ENCODE measurements at places on chromosomes 6 and 20.

DNA sequence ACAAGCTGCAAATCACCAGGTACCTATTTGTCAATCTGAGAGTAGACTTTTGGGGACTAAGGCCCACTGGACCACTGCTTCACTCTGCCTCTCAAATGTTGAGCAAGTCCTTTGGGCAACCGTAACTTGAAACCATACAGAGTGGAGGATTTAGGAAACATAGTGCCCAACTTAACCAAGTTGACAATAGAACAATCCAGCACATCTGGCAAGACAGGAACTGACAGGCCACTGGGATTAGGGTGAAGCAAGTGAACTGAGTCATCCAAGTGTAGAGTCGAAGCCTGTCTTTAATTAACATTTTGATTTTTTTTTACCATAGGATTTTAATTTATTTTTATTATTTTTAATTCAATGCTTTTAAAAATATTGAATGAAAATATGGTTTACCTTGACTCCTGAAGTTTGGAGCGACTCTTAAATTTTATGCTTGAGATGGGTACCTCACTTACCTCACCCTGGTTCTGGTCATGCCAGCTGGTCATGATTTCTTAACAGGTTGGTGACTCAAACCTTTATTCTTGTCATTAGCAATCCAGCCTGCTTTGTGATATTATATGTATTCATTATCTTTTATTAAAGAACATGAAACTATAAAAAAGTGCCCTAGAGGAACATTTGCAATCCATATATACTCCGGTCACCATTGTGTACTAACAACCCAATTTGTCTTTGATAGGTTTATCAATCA is 312.1 kb upstream of the DEFB112 start:
- DNase-seq, result no peak

GRCh38 chr20:59598625-59599310 is 5.6 kb upstream of the PHACTR3 start:
- DNase-seq, result peak; percentile 64

GRCh38 chr20:316316-317068 is 8.9 kb upstream of the SOX12 start:
- DNase-seq, result no peak

DNA sequence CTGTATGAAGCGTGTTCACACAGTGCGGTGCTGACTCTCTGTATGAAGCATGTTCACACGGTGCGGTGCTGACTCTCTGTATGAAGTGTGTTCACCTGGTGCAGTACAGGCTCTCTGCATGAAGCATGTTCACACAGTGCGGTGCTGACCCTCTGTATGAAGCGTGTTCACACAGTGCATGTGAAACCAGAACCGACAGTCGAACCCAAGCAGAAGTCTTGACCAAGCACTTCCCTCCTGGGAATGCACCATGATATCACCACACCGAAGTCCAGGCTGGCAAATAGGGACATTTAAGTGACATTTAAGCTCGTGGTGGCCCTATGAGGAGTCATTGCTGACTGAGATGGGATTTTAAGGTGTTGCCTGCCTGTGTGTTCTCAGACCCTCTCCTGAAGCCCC is 11.3 kb upstream of the SERPINB1 start:
- no peak for DNase-seq

GRCh38 chr6:170163405-170164170 is 127.3 kb downstream of the DLL1 start:
- peak; percentile 28 for DNase-seq

GRCh38 chr6:91705646-91706045 is 1118.8 kb upstream of the MAP3K7 start:
- DNase-seq, result no peak

- no peak for DNase-seq
Observed at GRCh38 chr20:24836661-24837299, 112.3 kb upstream of the CST7 start.

GRCh38 chr6:42407379-42407778 is 44.3 kb downstream of the TRERF1 start:
- DNase-seq, result no peak

- DNase-seq, result no peak
Observed at GRCh38 chr20:44450903-44451450, 24.7 kb upstream of the TTPAL start.

DNA sequence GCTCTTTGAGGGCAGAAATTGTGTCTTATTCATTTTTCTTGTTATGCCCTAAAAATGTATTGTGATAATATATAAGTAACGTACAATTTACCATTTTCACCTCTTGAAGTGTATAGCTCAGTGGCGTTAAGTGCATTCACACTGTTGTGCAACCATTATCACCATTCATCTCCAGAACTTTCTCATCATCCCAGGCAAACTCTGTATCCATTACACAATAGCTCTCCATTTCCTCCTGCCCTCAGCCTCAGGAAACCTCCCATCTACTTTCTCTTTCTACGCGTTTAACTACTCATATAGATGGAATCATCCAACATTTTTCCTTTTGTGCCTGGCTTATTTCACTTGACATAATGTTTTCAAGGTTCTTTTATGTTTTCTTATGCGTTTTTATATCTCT is 184.6 kb downstream of the ESR1 start:
- DNase-seq, result no peak

- DNase-seq, result no peak
Observed at GRCh38 chr20:38303908-38304379, at the start of gene BPI. Gene BPI (plus strand): TSS chr20:38304156. CDS start chr20:38304224, 68 bp downstream.

DNA sequence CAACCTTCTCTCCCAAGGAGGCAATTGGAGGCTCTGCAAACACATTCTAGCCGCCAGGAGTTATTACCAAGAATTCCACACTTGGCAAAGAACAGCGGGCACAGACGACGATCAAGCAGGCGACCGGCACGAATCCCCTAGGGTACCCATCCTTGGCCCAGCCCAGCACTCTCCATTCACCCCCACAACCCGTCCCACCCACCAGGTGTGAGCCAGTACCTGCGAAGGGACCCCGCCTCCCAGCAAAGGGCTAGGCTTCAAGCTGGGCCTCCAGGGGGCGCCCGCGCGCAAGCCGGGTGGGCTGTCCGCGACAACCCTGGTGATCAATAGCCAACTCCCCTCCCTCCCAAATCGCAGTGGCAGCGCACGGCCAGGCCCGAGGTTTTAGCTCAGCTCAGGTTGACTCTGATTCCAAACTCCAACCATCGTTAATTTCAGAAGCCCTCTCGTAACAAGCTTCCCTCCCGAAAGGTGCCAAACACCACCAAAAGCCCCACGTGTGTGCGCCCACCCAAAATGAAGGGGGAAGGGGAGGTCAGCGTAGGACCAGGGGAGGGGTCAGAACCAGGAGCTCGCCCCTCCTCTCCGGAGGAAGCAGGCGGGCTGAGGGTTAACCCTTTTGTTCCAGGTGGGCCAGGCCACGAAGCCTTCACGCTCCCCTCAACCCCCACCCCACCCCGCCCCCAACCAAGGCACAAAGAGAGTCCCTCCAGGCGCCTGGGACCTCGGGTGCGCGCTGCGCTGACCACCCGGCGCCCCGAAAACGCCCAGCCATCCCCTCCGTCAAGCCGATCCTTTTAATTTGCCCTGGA is 2.1 kb downstream of the SALL4 start:
- no peak for DNase-seq

GRCh38 chr6:29553268-29554057 is 6.1 kb downstream of the UBD start:
- peak; percentile 46 for DNase-seq

DNA sequence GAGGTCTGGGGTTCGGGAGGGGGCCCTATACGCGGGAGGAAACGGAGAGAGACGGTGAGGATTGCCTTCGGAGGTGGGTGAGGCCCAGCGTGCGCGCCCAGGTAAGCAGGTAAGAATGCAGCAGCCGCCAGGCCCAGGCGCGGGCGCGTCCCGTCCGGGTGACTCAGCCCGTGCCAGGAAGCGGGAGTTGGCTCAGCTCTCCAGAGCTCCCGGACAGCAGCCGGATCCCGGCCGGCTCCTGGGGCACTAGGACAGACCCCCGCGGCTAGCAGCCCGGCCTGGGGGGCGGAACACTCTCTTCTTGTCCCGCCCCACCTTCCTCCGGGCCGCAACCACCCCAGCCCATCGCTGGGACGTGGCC is 1.5 kb upstream of the MDFI start:
- DNase-seq, result no peak

DNA sequence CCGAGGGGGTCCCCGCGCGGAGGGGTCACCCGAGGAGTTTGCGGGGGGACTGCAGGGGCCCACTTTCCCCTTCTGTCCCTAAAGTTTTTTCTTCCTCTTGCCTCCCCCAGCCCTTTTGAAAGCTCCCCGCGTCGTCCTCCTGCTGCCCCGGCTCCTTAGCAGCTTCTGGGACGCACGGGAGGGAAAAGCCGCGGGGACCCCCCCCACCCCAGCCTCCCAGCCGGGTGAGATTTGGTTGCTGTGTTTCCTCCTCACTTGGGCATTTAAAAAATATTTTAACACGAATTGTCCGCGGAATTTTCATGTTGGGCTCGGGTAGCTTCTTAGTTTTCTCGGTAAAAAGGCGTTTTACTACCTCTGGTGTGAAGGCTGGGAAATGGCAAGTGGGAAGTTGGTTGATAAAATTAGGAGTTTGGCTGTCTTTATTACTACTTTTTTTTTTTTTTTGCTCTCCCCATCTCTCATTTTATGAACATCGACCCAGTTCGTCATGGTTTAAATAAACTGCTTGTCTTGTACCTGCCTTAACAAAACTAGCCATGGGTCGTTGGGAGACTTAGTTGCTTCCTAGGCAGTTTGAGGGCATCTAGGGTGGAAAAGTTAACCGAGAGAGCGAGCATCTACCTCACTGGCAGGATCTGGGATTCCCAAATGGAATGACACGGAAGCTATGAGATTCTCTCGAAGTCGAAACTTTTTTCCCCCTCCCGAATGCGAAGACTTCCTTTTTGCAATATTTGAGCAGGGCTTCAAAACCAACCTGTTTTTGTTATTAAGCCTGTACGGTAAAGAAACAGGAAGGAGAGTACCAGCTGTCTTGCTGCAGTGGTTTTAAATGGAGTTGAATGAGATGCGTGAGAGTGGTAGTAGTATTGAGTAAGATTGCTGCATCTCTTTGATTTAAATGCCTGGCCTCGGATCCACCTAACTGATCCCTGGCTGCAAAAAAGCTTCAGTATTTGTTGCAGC is 868 bp downstream of the NCOA3 start:
- DNase-seq, result no peak

DNA sequence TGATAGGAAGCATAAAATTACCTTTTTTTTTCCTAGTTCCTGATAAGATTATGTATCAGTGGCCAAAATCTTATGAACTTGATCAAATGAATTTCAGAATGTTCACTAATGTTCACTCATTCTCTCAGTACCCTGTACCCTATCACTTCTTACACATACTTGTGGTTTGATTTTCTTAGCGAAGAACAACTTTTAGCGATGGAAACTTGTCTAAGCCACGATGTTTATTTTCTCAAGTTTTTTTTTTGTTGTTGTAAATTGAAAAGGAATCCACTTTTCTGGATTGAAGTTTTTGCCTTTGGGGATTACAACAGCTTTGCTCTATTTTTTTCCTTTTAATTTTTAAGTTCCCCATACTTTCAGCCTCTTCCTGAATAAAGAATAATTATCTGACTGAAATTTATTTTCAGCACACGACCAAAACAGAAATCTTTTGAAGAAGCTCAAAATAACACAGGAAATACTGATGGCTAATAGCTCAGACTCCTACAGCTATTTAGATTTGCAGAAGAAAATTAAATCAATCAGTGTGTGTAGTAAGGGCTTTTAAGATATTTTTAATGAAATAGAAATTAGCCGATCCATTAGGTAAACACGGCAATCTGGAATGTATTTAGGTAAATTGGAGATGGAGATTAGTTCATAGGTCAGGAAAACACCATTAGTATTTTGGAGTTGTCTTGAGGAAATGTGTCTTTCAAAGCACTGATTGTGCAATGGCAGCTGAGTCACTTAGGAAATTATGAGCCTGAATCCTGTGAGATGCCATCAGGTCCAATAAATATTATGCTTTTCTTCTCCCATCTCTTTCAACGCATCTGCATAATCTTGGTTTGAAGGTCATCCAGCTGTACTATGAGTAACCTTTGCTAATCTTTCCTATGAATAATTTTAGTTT is 217.5 kb downstream of the GJA1 start:
- DNase-seq, result no peak

GRCh38 chr6:127291495-127291894 is 24.8 kb downstream of the RNF146 start:
- no peak for DNase-seq

- DNase-seq, result no peak
Observed at GRCh38 chr6:75279418-75279817, 5.2 kb downstream of the TMEM30A start.

GRCh38 chr20:44752099-44752931 is 6.7 kb downstream of the KCNK15 start:
- no peak for DNase-seq

DNA sequence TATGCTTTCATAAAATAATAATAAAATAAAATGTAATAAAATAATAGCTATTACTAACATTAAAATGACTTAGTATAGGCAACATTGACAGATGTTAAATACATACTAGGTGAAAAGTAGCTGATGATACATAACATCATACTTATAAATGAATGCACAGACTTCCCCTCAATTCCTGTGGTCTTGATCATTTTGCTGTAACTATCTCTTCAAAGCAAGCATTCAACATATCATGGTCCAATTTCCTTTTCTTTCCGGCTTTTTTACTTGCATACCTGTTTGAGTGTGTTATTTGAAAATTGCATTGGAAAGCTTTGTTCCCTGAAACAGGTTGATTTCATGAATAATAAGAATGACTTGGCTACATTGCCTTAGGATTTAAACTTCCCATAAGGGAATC is 309.3 kb downstream of the HDGFL1 start:
- DNase-seq, result no peak

- no peak for DNase-seq
Observed at GRCh38 chr20:37726321-37726720, 32.5 kb downstream of the CTNNBL1 start.

Data from dorsolateral prefrontal cortex (tissue), 122 donors.